ENCODE measurements at places on chromosomes 5 and 9.

DNA sequence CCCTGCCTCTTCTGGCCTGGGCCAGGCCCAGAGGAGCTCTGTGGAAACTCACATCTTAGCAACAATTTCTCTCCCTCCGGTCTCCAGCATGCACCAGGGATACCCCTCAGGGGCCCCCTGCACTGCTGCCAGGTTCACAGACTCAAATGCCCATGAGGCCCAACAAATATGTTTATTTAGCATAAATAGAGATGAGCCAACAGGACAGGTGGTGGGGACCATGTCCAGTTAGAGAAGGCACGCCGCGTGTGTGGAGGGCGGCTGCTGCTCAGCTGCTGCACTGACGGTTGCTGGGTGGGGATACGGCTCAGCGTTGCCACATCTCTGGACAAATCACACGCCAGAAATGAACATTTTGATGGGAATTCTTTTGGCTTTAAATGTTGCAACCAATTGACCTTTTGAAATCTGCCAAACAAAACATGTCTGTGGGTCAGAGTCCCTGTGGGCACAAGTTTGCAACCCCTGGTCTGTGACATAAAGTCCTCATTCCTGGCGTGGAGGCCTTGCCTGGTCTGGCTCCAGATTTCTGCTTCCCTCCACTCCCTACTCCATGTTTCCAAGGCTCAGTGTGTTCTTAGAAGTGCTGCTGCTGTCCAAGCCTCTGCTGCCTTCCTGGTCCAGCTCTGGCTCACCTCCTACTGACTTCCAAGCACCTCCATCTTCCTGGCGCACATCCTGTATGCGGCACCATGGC, 88.9 kb downstream of the AMBP start:
- DNase-seq, result no peak

- no peak for DNase-seq
Measured at GRCh38 chr9:129679537-129679936, 14.1 kb downstream of the PRRX2 start.

- DNase-seq, result peak; percentile 53
Measured at GRCh38 chr9:14348373-14349145, 34.6 kb upstream of the NFIB start.

GRCh38 chr9:119337573-119337972, 31.7 kb downstream of the BRINP1 start:
- DNase-seq, result no peak

DNA sequence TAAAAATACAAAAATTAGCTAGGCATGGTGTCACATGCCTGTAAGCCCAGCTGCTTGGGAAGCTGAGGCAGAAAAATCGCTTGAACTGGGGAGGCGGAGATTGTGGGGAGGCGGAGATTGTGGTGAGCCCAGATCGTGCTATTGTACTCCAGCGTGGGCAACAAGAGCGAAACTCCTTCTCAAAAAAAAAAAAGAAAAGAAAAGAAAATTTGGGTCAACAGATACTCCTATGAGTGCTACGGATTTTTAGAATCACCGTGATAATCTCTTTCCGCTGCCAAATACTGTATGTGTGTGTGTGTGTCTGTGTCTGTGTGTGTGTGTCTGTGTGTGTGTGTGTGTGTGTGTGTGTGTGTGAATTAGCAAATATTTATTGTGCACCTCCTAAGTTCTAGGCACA, 64.4 kb downstream of the ARRDC3 start:
- no peak for DNase-seq

- no peak for DNase-seq
Measured at GRCh38 chr9:29393064-29393463, 1819.8 kb upstream of the C9orf72 start.

- DNase-seq, result no peak
Measured at GRCh38 chr5:142046191-142046590, 33.4 kb upstream of the GNPDA1 start.

DNA sequence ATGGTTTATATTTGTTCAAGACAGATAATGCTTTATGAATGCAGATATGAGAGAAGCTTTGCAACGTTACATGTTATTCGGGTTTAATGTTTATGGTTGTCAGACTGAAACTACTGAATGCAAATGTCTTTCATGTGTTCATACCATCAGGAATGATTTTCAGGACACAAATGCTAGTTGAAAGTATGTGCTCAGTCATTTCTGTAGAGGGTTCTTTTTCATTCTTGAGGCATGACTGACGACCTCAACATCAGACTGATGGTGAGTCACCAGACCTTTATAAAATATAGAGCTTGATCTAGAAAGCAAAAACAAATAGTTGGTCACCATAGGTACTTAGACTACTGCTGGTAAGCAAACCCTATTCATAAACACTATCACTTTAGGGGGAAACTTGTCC, 287.3 kb upstream of the NUDT12 start:
- DNase-seq, result no peak

DNA sequence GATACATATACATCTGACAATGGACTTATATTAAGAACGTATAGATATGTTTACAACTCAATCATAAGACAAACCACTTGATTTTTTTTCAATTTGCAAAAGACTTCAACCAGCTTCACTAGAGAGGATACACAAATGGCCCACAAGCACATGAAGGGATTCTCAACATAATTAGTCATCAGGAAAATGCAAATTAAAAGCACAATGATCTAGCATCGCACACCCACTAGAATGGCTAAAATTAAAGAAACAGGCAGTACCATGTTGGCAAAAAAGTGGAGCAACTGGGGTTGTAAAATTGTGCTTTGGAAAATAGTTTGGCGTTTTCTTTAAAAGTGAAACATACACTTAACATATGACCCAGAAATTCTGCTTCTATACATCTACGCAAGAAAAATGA, 80.0 kb upstream of the TRIO start:
- no peak for DNase-seq

DNA sequence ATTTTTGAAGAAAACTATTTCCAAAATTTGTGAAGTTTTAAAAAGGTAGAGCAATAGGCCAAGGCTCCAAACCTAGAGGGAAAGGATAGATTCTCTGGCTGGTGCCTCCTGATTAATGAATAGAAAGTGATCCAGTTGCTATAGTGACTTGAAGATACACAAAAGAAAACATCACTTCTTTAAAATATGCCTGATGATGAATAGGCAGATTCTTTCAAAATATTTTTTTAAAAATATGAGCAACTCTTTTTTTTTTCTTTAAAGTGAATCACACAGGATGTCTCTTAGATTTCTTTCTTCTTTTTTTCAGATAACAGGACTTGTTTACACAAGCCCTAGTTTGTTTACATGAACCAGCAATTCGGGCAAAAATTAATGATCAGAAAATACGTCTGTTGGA, 124.4 kb downstream of the RFK start:
- DNase-seq, result no peak

DNA sequence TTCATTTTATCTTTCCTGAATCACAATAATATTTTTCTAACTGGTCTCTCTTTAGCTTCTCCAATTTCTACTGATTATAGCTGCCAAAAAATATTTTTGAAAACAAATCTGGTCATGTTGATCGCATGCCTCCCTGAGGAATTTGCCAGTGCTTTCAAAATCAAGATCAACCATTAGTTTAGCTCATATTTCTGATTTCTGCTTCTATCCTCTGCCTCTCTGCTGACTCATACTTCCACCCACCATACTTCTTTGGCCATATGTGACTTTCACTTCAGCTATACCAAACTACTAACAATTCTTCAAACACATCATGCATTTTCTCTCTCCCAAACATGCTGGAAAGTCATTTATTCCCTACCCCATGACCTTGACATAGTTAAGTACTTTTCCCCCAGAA, 636.5 kb downstream of the TLE1 start:
- no peak for DNase-seq

- DNase-seq, result peak; percentile 58
Measured at GRCh38 chr5:150783422-150783928, 4.9 kb downstream of the SMIM3 start.

- no peak for DNase-seq
Measured at GRCh38 chr9:123821619-123822018, 108.3 kb downstream of the DENND1A start.

GRCh38 chr5:5316334-5316733, 106.1 kb upstream of the ICE1 start:
- no peak for DNase-seq

DNA sequence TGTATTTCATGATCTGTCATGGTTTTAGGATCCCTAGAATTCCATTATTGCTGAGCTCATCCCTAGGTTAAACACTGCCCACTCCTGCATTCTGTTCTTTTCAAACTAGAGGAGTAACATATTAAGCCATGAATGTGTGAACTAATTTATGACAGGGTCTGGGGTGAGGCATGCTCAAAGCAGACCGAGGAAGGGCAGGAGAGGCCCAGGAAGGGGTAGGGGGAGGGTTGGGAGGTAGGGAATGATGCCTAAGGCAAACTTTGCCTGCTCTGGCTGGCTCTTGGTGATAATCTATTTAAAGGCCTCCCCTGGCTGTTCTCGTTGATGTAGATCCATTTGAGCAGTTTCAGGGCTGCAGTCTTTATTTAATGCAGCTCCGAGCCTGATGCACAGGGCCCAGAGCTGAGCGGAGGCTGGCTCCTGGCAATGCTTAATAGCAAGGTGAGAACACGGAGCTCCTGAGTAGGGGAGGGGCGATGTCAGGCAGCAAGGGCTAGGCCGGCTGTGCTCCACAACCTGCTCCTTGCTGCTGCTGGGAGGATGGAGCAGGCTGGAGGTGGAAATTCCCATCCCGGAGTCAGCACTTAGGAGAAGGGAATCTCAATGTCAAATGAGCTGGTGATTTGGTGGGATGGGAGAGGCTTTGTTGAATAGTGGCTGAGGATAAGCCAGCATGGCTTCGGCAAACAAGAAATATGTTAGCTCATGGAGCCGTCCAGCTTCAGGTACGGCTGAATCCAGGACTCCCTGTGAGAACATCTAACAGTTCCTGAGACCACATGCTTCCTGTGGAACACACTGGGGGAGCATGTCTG, 73.2 kb upstream of the UNC5A start:
- DNase-seq, result no peak

- peak; percentile 75 for DNase-seq
Measured at GRCh38 chr9:98101868-98102273, 17.2 kb downstream of the TRIM14 start.

- DNase-seq, result no peak
Measured at GRCh38 chr5:114223866-114224265, 138.0 kb upstream of the KCNN2 start.

DNA sequence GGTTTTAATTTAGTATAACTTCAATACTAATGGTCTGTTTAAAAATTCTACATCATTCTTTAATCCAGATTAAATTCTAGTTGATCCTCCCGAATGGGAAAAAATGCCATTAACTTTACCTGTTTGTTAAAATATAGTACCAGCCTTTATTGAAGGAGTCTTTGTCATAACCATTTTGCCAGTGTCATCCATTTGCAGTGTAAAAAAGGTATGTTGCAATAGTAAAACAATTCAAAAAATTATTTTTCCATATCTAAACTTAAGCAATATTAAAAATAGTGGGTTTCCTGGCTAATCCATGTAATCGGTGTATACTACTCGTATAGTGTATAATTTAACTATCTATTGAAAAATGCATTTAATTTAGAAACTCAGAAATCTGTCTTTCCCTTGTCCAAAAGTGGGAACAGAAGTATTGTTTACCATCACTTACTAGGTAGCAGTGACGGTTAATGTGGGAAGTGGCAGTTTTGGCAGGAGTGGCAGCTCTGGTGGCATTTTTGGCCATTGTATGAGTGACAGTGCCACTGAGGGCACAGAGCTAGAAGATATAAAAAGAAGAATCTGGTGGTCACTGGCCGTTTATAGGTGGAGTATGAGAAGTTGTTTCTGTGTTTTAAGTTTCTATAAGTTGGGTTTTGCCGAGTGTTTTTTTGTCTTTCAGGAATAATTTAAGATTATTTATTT, 1.9 kb downstream of the AP3S1 start:
- no peak for DNase-seq

GRCh38 chr5:178225174-178225573, 7.4 kb downstream of the PHYKPL start:
- no peak for DNase-seq

DNA sequence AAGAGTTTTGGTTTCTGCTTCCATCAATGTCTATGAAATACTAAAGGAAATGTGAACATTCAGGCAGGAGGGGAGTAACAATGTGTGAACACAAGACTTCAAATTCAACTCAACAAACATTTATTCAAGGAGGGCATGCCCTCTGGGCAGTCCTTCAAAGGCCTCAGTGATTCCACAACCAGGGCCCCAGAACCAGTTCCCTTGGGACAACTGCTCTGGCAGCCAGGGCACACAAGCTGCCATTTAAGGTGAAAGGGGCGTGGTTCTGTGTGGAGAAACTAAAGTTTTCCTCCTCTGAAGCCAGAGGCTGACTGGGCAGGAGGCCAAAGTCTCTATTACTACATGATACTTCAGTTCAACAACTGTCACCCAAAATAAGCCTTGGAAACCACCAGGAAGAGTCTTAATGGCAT, 3.2 kb downstream of the RBM18 start:
- DNase-seq, result peak; percentile 88

DNA sequence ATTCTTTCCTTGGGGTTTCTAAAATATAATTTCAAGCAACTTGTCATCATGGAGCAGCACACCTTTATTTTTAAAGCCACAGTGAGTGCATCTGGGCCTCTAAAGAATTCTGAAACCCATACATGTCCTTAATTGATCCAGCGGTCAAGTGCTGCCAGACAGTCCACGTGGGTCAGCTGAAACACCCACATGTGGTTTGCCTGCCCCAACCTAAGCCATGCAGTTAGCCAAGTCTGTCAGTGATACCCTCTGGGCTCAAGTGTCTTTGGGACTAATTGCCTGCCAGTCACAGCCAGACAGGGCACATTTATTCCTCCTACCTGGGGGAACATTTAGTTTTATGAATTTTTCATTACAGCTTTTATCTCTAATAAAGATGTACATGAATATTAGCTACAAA, 291.4 kb upstream of the SLC30A5 start:
- DNase-seq, result no peak

DNA sequence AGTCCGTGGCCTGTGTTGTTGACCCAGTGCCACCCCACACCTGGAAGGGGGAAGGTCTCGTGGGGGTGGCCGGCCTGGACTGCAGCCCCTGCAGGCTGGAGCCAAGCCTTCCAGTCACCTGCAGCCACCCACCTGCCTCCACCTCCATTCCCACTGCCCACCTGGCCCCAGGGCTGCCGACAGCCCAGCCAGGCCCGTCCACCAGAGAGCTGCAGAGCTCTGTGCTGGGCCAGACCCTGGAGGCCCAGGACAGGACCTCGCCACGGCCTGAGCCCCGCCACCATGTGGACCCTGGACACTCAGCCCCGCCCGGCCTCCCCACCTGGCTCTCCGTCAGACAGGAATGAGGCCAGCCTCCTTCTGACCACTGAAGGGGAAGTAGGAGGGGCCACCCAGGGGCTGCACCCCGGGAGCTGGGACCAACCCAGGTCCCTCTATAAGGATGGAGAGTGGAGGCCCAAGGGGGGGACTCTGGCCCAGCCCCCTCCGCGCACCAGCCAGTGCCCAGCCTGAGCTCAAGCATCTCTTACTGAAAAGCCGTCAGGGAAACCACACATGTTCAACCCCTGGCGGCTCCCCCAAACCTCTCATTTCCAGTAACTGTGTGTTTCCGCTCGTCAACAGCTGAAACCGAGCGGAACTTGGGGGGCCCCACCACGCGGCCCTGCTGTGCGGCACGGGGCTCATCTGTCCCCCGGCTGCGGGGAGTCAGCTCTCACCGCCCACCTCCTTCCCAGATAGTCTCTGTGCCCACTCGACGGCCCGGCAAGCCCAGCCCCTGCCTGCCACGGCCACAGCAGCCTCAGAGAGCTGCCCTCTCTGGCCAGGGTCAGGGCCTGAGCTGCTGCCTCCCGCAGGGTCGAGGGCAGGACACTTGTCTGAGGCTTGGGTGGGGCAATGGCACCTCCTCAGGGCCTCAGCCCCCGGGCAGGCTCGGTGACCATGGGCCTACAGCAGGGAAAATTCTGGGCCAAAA, 12.8 kb downstream of the NOTCH1 start:
- DNase-seq, result no peak

- DNase-seq, result no peak
Measured at GRCh38 chr5:75433814-75434506, 77.5 kb downstream of the CERT1 start.

- no peak for DNase-seq
Measured at GRCh38 chr5:114402206-114402605, 40.3 kb downstream of the KCNN2 start.

Measured in upper lobe of left lung (tissue), 6 donors.